Naive thymus-derived CD8-positive, alpha-beta T cell (primary cell): ENCODE measurements at places on chromosomes 4 and X.

GRCh38 chr4:5166377-5166776 lies 115.1 kb downstream of the STK32B start:
- no peak for DNase-seq

DNA sequence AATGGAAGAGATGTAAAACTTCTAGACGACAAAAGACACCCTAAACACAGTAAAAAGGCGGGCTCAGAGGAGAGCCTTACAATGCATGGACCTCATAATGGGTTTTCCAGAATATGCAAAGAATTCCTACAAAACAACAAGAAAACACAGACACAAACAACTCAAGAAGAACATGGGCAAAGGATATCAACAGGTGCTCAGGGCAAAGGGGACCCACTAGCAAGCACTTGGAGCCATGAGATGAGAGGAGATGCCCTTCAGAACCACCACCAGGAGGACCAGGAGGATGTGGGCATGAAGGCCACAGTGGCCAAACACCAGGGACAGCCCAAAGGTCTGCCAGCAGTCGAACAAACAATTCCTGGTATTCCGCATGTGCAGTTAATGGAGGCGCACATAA lies 17.2 kb downstream of the PDZD4 start:
- DNase-seq = no peak

DNA sequence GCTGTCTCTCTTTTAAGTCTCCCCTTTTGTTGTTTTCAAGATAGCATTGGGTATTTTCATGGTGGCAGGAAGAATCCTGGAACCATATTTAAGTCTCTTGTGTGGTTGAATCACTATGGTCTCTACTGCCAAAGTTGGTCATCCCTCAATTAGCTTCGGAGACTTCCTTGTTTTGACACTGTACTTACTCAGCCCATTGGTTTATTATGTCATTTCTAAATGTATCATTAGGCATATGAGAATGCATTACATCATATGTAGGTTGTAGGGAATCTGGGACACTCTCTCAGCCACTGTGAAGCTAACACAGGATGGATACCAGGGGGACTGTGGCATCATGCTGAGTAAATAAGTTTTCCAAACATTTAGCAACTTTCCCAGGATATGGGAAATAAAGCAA lies 211.8 kb downstream of the DTHD1 start:
- no peak for DNase-seq

GRCh38 chrX:122586831-122587230 lies 597.2 kb upstream of the GRIA3 start:
- DNase-seq = no peak

DNA sequence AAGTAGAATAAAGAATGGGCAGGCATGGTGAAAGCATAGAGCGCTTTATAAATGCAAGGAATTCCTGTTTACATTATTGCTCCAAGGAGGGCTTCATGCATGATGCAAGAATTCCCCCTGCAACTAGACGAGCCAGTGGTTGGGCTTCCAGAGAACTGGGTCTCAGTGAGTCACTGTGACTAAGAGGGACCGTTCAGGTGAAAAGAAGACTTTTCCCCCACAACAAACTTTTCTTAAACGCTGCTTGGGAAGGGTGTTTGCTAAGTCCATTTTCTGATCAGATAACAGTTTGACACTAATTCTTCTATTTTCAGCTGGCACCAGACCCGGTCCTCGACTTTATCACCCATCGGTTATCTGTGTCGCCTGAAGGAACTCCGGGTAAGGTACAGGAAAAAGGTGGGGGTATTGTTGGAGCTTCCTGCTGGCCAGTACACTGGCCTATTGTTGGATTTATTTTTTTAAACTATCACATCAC lies 40.1 kb downstream of the LDB2 start:
- no peak for DNase-seq

DNA sequence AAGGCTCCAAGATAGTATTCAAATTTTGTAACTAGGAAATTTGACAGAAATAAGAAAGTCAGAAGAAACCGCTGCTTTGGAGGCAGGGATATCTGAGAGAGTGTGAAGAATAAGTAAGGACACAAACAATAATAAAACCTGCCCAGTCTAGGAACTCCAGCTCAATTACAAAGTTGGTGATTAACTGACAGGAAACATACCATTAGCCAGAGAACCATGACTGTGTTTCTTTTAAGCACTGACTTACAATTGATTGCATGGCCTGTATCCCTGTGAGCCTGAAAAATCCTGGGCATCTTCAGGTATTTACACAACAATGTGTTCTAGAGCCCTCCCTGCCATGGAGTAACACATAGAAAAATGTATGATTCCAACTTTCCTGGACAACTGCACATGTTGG lies 127.4 kb downstream of the GRIA3 start:
- DNase-seq = no peak

DNA sequence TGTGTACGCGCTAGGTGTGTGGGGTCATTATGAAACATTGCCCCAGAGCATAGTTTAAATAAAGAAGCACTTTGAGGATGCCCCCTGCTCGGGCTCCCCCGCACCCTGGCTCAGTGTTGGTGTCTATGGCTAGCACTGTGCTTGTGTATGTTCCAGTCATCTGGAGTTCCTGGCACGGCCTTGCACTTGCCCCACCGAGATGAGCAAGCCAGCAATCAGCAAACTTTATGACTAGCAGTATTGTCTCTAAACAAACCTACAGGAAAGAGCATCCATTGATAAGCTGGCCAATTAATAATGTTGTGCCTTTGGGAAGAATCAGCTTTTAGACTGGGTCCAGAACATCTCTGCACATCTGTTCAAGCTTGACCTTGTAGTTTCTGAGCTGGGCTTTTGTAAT lies 707 bp upstream of the SHROOM4 start:
- no peak for DNase-seq

DNA sequence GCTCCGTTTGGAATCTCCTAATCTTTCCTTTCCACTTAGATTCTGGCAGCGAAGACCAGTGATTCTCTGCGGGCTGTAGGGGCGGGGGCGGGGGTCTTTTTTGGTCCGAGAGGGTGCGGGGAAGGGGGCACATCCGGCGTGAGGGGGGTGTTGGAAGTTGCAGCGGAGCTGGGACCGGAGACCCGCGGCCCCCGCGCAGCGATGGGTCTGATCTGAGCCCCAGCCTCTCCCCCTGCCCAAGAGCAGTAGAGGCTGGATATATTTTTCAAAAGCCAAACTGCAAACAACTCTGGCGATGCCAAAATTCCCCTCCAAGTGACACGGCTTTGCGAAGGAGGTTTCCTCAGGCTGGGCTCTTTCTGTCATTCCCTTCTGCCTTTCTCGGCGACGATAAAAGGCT lies 355 bp downstream of the GRID2 start:
- DNase-seq = no peak

DNA sequence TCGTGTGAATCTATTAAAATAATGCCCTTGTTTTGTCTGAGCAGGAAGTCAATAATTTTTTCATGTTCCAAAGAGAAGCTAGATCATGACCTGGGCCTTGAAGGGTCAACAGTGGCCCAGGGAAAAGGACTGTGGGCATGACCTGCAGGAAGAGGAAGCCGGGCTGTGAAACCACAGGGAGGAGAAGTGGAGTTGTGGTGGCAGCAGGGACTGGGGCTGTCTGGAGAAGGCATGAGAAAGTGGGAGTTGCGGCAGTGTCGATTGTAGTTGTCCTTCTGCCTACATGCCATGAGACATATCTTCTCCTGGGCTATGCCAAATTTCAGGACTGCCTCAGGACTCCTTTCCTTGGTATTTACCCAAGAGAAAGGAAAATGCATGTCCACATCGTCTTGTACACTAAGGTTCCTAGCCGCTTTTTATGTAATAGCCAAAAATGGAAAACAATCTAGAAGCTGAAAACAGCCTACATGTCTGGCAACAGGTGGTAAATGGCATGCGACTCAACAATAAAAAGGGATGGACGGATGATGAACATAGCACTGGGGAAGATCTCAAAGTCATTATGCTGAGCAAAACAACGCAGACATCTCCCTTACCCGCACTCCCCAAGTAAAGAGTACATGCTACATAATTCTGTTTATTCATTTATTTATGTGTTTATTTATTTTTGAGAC lies 13.6 kb upstream of the PTTG2 start:
- DNase-seq = no peak
